ENCODE measurements at places on chromosomes 13 and 19.

GRCh38 chr19:489418-490196 is 6.7 kb upstream of the MADCAM1 start:
- peak; percentile 48 for DNase-seq

GRCh38 chr13:98927951-98928927 is 49.6 kb downstream of the DOCK9 start:
- DNase-seq: peak; percentile 92

DNA sequence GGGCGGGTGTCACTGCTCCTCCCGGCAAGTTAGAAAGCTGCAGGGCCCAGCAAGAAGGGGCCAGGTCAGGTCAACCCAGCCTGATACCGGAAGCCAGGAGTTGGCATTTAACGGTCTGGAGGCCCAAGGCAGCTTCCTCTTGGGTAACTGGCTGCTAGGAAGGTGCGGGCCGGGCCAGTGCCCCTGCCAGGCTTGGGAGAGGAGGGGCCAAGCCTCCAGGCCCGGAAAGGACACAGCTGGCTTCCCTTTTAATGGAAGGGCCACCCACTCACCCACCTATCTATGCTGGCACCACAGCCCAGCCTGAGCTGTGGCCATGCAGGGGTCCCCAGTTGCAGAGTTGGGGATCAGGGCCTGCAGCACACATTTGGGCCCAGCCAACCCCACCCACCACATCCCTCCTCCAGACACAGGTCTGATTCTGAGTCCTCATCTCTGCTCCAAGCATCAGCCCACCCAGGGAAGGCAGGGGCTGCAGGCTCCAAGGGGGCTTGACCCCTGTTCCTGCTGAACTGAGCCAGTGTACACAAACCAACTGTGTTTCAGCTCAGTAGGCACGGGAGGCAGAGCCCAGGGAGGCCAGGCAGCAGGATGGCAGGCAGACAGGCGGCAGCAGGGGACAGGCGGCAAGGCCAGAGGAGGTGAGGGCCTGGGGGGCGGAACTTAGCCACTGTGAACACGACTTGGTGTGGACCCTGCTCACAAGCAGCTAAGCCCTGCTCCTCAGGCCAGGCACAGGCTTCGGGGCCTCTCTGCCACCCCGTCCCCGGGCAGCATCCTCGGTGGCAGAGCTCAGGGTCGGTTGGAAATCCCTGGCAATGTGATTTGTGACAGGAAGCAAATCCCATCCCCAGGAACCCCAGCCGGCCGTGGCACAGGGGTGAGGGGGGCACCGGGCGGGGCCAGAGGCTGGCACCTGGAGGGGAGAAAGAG is 40.8 kb downstream of the ZSWIM4 start:
- peak; percentile 47 for DNase-seq

DNA sequence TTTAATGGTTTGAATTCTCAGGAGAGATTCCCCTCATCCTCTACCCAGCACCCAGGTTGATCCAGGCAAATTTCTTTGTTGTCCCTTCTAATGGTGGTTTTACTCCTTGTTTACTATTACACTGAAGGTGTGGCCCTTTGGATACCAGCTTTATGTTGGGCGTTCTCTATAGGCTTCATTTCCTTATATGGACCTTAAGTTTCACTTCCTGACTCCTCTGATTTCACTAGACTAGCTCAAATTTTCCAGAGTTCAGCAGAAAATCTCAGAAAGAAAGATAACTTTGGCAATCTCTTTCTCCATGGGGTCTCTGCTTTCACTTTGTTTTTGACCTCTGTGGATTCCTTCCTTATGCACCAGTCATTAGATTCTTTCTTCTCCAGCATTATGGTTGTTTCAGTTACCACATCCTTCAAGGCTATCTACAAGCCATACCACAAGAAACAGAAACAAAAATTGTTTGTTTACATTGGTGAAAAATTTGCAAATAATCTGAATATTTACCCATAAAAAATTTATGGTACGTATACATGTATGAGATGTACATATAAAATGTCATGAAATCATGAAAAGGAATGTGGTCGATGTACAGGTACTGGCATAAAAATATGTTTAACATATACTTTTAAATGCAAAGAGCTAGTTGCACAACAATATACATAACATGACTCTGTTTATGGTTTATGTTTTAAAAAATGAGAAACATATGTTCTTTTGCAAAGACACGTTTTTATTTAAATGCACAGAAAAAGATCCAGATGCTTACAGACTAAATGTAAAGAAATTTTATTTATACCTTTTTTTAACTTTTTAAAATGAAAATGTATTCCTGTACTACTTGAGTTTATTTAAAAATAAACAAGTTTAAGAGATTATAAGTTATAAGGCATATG is 212.6 kb downstream of the LACC1 start:
- no peak for DNase-seq

GRCh38 chr19:5718579-5719273 is 1.2 kb downstream of the LONP1 start:
- DNase-seq: peak; percentile 89

- no peak for DNase-seq
These were observed 521.9 kb downstream of the KLF5 start for GRCh38 chr13:73580513-73581267.

DNA sequence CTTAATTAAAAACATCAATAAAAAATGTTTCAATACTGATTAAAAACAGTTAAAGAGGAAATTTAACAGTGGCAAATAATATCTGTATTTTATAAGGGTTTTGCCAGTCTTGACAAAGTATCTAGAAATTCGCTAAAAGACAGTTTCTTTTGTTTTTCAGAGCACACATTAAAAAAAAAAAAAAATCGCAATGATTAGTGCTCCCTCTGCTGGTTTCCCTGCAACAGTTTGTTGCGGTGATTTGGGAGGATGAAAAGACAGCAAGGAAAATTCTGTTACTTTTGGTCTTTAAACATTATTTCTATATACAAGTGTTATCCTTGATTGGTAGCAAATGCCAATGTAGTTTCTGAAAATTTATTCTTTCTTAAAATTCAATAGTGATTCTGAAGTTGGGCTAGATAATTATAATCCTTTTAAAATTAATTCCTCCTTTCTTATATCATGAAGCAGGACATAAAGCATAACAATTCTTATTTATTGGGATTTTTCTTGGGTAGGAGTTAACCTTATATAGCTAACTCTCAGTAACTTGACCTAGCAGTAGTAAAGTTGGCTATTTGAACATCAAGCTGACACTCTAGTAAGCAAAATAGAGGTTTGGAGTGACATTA is 23.1 kb upstream of the SPRY2 start:
- peak; percentile 64 for DNase-seq

- no peak for DNase-seq
These were observed at the start of gene NUMBL for GRCh38 chr19:40690050-40690692. TSS of gene NUMBL (minus strand) at chr19:40690651. CDS start at chr19:40690483, 168 bp downstream.

GRCh38 chr19:34431681-34432402 is 3.7 kb downstream of the UBA2 start:
- DNase-seq: peak; percentile 25

GRCh38 chr19:30116984-30117555 is 175.0 kb downstream of the URI1 start:
- no peak for DNase-seq

- peak; percentile 46 for DNase-seq
These were observed 67.5 kb downstream of the STARD13 start for GRCh38 chr13:33218020-33218419.

DNA sequence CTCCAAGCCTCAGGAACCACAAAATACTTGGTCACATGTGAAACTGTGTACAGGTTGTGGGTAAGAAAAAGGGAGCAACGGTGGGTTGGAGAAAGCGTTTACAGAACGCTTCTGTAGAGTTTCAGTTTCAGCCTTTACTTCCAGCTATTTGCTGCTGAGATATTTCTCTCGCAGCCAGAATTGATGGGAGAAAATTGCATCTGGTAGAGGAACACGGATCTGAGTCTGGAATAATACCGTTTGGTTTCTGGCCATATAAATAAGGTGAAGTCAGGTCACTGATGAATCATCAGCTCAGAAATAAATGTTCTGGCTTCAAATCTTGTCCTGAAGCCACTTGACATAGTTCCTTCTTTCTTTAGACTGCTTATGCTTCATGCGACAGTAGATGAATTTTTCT is 20.3 kb upstream of the RFC3 start:
- DNase-seq: peak; percentile 21

- no peak for DNase-seq
These were observed 721.6 kb upstream of the ARGLU1 start for GRCh38 chr13:107289540-107289939.

DNA sequence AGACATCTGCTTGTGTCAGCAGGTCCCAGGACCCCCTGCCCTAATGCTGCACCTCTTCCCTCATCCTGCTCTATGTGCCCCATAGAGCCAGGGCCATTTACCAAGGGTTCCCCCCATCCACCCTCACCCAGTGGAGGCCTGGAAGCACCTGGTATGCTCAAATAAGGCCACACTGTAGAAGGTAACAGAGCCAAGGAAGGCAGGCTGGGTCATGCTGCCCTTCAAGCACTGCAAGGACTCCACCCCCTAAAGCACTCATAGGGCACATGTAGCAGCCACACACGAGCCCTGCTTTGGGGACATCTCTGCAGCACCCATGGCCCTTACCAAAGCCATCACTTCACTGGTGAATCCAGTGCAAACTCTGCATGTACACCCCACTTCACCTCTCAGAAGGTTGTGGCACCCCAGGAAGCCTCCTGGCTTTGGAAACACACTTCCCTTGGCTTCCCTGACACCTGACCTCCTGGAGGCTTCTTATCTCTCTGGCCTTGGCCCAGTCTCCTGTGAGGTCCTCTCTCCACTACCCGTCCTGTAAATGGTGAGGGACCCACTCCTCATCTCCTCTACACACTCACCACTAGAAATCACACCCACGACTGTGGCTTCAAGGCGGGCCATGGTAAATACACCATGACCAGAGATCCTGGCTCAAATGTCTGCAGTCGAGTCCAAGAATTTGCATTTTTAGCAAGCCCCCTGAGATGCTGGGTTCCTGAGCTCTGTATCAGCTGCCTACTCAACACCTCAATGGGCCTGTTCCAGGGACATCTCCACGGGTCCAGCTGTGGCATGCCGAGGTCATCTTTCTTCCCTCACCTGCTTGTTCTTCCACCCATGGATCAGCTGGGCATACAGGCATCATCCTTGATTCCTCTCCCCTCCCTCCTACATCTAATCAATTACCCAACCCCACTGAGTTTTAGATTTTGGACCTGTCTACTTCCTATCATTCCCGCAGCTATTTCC is 80.9 kb upstream of the DOCK9 start:
- DNase-seq: no peak

DNA sequence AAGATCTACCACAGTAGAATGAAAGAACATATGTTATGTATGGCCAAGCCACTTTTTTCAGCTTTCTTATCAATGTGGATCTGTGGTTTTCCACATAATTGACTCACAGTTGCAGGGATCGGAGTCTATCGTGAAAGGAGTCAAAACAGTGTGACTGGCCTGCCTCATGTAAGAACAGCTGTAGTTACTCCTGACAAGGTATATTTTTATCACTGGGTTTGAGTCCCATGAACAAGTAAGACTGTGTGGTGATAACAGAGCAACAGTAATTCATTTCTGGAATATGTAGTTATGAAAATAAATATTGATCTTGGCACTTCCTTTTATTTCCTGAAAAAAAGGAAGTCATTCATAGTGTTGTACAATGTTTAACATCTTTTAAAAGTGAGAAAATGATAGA is 416.6 kb downstream of the KLF12 start:
- DNase-seq: peak; percentile 64

- no peak for DNase-seq
These were observed 833.0 kb downstream of the EFNB2 start for GRCh38 chr13:105702441-105702840.

DNA sequence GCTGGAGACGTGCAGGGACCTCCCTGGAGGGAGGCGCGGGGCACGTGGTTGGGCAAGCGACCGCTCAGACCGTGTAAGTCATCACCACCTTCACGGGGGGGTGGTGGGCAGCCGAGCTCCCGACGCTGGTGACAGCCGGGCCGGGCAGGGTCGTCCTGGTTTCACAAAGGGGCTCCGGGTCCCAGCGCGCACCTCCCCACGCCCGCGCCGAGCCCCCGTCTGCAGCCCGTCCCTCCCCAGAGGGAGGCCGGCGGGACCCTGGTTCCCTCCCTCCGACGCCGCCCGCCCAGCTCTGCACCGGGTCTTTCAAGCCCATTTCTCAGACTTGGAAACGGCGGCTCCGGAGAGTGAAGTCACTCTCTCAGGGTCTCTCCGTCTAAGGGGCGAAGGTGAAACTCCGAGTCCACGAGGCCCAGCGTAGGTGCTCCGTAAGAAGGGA is 729 bp upstream of the ARID3A start:
- peak; percentile 29 for DNase-seq

Data from cardiac fibroblast (primary cell).